HT1080 (cell line): ENCODE measurements at places on chromosomes 3 and 15. TPM values are rescaled to one million over a fixed set of nuclear protein-coding genes. Genes with fewer than 3 reads are reported as not detected.
A peak's percentile ranks its signal among the peaks of the same experiment; 100 is the strongest.

DNA sequence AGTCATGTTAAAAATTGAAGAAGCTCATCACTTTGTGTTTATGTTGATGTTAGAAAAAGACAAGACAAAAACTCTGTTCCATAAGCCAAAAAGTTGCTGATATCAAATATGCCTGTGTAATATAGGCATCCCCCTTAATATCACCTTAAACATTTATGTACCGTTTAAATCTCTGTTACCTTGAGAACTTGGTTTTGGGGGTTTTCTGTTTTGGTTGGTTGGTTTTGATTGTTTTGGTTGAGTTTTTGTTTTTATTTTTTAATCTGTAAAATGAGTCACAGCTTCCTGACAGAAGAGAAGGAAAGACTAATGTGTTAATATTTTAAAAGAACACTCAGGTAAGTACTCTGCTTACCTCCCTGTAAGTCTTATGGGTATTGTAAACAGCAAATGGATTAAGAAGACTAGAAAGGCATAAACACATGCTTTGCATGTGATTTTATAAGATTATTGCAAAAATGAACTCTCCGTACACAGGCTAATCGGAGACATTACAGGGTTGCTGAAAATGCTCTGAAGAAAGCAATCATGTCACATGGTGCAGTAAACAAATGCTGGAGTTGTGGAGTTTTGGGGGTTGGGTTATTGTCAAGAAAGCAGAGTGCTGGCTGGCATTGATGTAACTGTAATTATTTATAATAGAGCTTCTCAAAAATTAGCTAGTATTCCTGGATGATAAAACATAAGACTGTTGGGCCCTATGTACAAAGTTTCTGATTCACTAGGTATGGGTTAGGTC, 69.5 kb upstream of the MBNL1 start:
- no peak for DNase-seq

DNA sequence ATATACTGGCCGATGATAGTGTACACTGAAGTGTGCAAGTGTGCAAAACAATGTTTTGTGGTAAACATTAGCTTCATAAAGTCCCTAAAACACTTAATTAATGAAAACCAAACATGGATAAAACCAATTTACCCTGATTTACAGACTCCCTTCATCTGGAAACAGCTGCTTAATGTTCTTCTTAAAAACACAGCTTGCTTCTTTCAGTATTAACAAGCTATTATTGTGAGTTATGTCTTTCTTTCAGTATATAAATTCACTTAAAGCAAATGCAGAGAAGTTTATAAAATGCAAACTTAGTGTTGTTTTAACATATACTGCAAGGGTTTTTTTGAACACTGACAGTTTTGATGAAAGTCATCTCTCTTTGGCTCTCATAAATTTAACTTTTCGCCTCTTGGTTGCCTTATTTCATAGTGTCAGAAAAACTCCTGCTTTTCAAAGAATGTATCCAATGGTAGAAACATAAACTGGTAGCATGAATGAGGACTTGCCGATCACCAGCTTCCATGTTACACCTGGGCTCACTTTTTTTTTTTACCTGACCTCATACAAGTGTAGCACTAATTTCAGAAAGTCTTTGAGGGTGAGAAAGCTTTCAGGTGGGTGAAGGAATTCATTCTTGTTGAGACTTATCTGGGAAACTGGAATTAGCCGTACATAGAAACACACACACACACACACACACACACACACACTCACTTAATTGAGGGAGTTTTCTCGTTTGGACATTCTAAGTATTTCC, 532.2 kb downstream of the ROBO2 start:
- no peak for DNase-seq

DNA sequence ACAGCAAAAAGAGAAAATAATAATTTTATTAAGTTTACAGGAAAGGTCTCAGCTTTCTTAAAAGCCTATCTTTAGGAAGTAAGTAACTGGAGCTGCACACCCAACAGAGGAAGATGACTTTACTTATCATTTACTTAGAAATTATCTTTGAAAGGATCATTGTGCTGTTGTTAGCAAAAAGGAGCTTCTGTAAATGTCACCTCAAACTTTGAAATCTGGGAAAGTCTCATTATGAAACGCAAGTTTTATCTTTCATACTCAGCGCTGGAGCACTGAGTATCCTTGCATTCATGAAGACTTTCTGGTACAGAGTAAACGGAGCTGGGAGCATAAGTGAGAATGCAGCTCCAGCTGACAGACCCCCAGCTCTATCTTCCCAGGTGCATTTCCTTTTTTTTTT, 491.2 kb upstream of the TPRG1 start:
- DNase-seq = no peak

- DNase-seq = no peak
These were observed 589.4 kb downstream of the NLGN1 start for GRCh38 chr3:173986861-173987410.

GRCh38 chr3:161415506-161416231, 44.4 kb upstream of the SPTSSB start:
- peak; percentile 57 for DNase-seq

DNA sequence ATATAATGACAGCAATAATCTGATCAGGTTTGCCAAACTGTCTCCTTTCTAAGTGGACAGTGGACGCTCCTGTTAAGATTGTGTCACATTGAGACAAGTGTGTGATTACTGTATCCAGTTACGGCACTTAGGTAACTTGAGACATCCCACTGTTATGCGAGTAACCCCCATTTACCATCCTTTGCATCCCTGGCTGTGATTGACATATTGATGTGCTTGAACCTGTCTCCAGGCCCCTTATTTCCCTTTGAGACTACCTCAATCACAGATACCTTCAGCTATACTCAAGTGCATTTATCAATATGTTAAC, 785.2 kb downstream of the NR2F2 start:
- no peak for DNase-seq

- no peak for DNase-seq
These were observed 296.9 kb downstream of the EPHA6 start for GRCh38 chr3:97111244-97111643.

DNA sequence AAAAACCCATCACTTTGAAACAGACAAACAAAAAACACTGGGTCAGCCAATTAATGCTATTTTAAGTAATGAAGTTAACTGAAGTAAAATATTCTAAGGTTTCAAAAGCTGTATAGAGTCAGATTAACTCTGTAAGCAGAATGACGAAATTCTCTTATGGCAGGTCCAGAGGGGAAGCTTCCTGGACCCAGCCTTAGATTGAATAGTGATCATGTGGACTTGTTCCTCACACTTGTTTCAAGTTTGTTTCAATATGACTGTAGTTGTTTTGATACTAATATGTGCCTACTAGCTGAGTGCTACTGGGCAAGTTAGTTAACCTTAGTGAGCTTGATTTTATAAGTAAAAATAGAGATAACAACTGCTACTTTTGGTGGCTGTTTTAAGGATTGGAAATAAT, 32.6 kb downstream of the PLS1 start:
- no peak for DNase-seq

DNA sequence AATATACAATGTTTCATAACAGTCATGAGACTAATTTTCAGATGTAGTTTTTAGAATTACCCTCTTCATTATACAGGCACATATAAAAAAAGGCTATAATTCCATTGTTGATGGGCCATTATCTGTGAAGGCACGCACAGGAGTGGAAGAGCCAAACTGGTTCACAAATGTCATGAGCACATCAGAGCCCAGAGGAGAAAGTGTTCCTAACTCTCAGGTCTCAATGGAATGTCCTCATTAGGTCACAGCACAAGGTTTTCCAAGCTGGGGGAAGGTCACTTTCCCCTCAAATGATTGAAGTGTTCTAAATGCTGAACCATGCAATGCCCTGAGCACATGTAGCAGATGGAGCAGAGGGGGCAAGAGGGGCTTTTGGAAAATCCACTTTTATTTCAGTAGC, 41.2 kb downstream of the GJD2 start:
- no peak for DNase-seq

GRCh38 chr15:80694611-80695098, 455 bp upstream of the ABHD17C start:
- no peak for DNase-seq

DNA sequence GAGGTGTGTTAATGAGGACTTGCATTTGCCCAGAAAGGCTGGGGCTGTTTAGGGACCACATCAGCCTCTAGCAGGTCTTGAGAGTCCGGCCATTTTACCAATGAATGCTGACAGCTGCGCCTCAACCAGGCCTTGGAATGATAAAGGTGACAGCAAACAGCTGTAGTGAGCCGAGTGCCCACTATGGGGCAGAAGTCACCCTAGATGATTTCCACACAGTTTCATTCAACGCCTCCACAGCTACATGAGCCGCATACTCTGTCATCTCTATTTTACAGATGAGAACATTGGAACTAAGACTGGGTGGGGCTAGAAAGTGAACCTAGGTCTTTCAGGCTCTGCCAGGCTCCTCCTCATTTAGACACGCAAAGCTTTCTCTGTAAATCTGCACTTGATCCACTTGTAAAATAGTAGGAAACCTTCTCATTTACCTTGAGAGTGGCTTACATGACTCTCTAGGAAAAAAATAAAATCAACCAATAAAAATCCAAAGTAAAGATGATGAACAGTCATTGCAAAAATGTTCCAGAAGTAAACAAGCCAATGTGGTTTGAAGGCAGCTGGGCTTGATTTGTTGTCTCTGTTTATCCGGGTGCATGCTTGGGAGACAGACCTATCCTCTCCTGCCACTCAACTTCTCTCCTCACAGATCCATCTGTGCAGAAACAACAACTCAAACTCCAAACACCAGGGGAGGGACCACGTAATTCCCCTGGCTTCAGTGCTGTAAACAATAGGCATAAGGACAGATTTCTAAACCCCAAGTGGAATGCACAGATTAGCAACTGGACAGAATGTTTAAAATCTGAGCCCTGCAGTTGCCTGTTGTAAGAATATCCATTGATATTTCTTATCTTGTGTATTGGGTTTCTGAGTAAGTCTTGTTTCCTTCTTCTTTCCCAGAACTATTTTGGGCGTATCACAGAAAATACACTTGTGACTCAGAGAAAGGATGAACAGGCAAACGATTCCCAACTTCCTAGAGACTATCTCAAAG, 31.5 kb upstream of the LDHAL6B start:
- peak; percentile 81 for DNase-seq

DNA sequence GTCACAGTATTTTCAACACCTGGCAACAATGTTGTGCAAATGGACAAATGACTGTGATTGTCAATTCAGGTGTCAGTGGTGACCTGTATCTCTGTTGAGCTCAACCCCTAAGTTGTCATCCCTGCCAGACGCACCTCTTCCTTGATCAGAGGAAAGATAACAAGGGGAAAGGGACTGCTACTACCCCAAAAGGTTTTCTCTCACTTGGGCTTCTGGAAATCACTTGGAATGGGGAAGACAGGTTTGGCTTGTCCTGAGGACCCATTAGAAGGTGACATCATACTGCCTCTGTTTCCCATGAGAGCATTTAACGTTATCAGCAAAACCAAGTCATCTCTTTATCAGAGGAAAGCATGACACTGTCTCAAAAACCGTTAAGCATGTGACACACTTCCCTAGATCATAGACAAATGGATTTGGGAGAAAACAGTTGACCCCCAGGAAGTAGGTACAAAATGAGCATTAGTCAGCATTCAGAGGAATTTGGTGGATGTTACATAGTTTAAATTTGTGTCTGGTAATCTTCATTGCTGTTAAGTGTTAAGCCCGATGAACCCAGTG, 769.5 kb downstream of the GRM7 start:
- DNase-seq = peak; percentile 3

DNA sequence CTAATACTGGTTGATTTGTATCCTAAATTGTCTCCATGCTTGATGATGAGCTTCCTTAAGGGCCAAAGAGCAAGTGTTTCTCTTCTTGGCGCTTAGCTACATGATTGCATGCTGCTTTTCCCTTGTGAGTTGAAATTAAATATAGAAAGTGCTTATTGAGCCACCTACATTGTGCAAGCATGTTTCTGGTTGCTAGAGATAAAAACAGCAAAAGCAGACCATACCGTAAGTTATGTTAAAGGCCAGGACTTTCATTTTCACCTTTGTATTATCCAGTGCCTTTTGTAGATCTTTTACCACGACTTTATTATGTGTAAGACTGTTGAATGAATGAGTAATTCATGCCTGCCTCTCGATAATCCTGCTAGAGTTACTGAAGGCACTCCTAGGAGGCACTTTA, 41.9 kb upstream of the CCNB2 start:
- DNase-seq = no peak

- no peak for DNase-seq
These were observed 28.4 kb upstream of the LDHAL6B start for GRCh38 chr15:59178151-59178695.

DNA sequence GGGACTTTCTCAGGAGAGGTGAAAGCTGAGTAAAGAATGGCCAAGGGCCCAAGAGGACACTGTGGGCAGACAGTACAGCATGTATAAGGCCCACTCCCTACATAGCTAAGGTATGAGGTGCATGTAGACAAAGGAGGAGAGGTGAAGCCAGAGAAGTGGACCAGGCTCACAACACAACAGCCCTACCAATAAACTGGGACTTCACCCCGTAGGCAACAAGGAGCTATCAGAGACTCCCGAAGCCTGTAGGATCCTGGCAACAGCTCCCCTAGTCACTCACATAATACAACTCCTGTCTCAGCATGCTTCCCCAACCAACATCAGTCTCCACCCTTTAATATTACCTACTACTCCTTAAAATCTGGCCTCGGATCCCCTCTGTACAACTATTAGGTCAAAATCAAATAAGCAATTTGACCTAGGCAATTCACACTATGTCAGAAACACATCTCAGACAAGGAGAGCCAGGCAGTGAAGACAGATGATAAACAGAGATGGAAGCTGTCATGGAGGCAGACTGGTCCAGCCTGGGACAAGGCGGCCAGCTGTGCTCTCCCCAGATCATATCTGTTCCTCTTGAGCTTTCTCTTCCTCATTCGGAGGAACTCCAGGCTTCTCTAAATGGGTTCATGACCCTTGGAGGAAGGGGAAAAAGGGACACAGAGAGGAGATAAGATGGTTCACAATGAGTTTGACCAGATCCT, 1.4 kb downstream of the XXYLT1 start:
- no peak for DNase-seq

- peak; percentile 76 for DNase-seq
These were observed 1.6 kb upstream of the P3H2 start for GRCh38 chr3:190122198-190122771.

DNA sequence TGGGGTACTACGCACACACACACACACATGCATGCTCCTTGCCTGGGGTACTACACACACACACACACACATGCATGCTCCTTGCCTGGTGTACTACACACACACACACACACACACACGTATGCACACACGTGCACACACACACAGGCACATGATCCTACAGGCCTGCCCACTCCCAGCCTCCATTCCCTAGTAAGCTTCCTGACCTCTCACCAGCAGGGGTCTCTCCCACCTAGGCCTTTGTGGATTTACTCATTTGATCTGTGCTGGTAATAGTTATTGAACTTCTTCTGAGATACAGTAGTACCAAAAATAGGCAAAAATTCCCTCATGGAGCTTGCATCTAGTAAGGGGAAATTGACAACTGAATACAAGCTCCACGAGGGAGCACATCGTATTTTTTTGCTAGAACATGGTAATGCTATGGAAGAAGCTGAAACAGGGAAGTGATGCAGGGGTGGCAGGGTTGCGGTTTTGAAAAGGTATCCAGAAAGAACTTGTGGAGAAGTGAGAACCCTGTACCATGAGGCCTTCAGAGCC, 19.1 kb downstream of the TTC21A start:
- DNase-seq = peak; percentile 64

- DNase-seq = no peak
These were observed 457.6 kb downstream of the PDCD6IP start for GRCh38 chr3:34256021-34256420.

SERINC4 gene
- total RNA-seq = 0.13 and 0.18 TPM in 2 replicates

UBAP1L gene
- total RNA-seq = 0.37 and 0.47 TPM in 2 replicates

CIDEC gene
- 0.14 TPM in 1 of 2 replicates, not detected in the other for total RNA-seq

HEMK1 gene
- 14.0 and 14.9 TPM in 2 replicates for total RNA-seq

PTH1R gene
- 2.6 and 3.1 TPM in 2 replicates for total RNA-seq

CCDC39 gene
- 0.03 and 0.05 TPM in 2 replicates for total RNA-seq

PEX5L gene
- total RNA-seq = 1.5 and 1.7 TPM in 2 replicates

SNURF gene
- total RNA-seq = 5.8 and 6.7 TPM in 2 replicates

TF gene
- under 0.01 and 0.90 TPM in 2 replicates for total RNA-seq

P2RY12 gene
- total RNA-seq = not detected in 2 replicates
